ENCODE measurements at places on chromosomes 11 and 22. TPM values are rescaled to one million over a fixed set of nuclear protein-coding genes. Genes with fewer than 3 reads are reported as not detected.

Gene DNAJB7
- 0.21 TPM for polyA plus RNA-seq

GRCh38 chr11:70174547-70175235 is 28.4 kb upstream of the FADD start:
- H3K4me3 ChIP-seq, result no peak overlapping the region
- no peak for DNase-seq
- H3K27me3 ChIP-seq, result peaks cover 5% of the 10 kb centered on the region
- H3K36me3 ChIP-seq, result no peaks in the 10 kb centered on the region

DNA sequence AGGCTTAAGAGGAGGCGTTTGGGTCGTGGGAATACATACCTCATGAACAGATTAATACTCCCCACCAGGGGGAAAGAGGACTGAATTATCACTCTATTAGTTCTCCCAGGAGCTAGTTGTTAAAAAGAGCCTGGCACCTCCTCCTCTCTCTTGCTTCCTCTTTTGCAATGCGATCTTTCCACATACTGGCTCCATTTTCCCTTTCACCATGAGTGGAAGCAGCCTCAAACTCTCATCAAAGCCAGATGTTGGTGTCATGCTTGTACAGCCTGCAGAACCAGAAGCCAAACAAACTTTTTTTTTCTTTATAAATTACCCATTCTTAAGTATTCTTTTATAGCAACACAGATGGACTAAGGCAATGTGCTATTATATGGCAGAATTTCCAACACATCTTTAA is 258.5 kb downstream of the FAM76B start:
- H3K27ac ChIP-seq, result no peak overlapping the region
- H3K36me3 ChIP-seq, result no peaks in the 10 kb centered on the region
- H3K4me1 ChIP-seq, result no peaks in the 10 kb centered on the region

GRCh38 chr11:47137476-47137875 is 39.2 kb downstream of the ARFGAP2 start:
- H3K4me1 ChIP-seq, result no peaks in the 10 kb centered on the region
- no peak overlapping the region for H3K27ac ChIP-seq
- H3K4me3 ChIP-seq, result no peak overlapping the region
- no peak for DNase-seq
- H3K36me3 ChIP-seq, result peaks cover 12% of the 10 kb centered on the region

Gene BACE1
- 0.04 TPM for polyA plus RNA-seq

- peak overlapping the region; percentile 61 for H3K4me3 ChIP-seq
- peak overlapping the region; percentile 82 for H3K27ac ChIP-seq
These were observed 37.9 kb downstream of the CELF1 start for GRCh38 chr11:47514825-47515647.

GRCh38 chr11:71112990-71113389 is 139.4 kb downstream of the SHANK2 start:
- no peak overlapping the region for H3K27ac ChIP-seq
- no peaks in the 10 kb centered on the region for H3K4me1 ChIP-seq
- no peak for DNase-seq
- no peaks in the 10 kb centered on the region for H3K36me3 ChIP-seq
- peaks cover 5% of the 10 kb centered on the region for H3K27me3 ChIP-seq

DNA sequence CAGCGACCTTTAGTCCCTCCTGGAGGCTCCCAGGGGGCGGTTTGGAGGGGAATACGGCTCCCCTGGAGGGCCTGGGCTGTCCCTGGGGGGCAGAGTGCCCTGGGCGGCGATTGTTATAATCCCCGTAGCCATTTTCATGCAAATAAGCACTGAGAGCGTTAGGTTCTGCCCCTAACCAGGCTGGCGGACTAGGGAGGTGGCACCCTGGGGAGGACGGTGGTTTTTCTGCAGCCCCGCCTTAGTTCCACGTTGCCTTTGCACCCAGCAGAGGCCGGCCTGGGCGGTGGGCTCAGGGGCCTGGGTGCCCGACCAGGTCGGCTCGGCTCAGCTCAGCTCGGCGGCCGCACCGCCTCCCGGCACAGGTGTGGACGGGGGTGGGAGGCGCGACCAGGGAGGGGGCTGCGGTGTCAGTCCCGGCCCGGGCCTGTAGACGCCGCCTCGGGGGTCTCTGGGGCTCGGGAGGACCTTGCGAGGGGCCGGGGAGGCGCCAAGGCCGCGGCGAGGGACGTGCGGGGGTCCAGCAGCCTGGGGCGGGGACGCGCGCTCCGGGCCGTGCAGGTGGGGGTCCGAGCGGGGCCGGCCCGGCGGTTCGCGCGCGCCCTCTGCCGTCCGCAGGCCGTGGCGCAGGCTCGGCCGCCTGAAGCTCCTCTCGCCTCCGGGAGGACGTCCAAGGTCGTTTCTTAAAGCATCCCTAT is 2.3 kb upstream of the DUSP8 start:
- H3K27ac ChIP-seq, result peak overlapping the region; percentile 87
- peak overlapping the region; percentile 76 for H3K4me3 ChIP-seq
- peak; percentile 64 for DNase-seq
- peaks cover 5% of the 10 kb centered on the region for H3K4me1 ChIP-seq
- no peaks in the 10 kb centered on the region for H3K36me3 ChIP-seq

Gene PCNX3
- polyA plus RNA-seq, result 0.14 TPM

- no peak overlapping the region for H3K27ac ChIP-seq
- H3K36me3 ChIP-seq, result no peaks in the 10 kb centered on the region
- H3K27me3 ChIP-seq, result peaks cover 5% of the 10 kb centered on the region
- DNase-seq, result no peak
- H3K4me3 ChIP-seq, result no peak overlapping the region
These were observed 88.4 kb downstream of the CDKN1C start for GRCh38 chr11:2797121-2797711.

Gene BCO2
- 0.41 TPM for polyA plus RNA-seq

Gene CASP5
- not detected for polyA plus RNA-seq

Gene OR51E2
- not detected for polyA plus RNA-seq

Gene CYP2D6
- not detected for polyA plus RNA-seq

DNA sequence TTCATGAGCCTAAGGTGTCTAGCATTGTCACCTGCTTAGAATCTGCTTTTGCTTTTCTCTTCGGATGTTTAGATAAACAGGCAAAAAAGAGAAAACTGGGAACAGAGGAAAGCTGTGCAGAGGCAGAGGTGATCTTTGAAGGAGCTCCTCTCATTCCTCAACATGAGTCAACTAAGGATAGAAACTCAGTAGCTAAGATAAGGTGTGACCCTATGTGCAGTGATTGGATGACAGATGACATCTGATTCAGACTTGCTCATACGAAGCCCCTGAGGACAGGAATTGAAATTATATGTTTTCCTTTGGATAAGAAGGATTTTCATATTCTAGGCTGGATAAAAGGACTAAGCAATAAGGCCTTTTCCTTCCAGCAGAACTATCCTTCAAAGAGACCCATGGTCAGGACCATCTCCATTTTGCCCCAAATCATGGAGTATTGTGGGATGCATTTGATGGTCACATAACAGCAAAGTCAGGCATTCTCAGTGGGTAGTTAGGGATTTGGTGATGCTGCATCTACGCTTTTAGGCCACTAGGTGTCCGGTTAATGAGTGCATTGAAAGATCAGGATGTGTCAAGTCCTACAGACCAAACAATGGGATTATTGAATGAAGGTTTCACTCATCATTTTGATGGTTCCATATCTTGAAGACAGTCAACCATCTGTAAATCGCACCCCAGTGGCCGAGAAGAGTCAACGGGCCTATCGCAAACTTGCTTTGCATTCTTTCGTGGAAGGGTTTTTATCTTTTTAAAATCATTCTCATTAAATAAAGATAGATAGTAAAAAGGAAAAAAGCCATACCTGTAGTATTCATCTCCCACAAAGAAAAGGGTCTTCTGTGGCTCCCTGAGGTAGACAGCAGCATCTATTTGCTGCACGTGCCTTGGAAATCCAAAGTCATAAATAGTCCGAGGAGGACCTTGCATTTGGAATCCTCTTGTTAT is 32.2 kb downstream of the MMP20 start:
- no peak overlapping the region for H3K27ac ChIP-seq
- H3K27me3 ChIP-seq, result peaks cover 3% of the 10 kb centered on the region
- no peak for DNase-seq
- no peaks in the 10 kb centered on the region for H3K36me3 ChIP-seq

- H3K4me1 ChIP-seq, result peaks cover 2% of the 10 kb centered on the region
- no peak for DNase-seq
- no peak overlapping the region for H3K4me3 ChIP-seq
- peaks cover 2% of the 10 kb centered on the region for H3K27me3 ChIP-seq
- H3K27ac ChIP-seq, result no peak overlapping the region
These were observed 6.0 kb upstream of the TMEM218 start for GRCh38 chr11:125117429-125117828.

- peaks cover 25% of the 10 kb centered on the region for H3K36me3 ChIP-seq
- H3K4me1 ChIP-seq, result peaks cover 16% of the 10 kb centered on the region
- no peak for DNase-seq
- H3K27ac ChIP-seq, result no peak overlapping the region
These were observed 36.3 kb downstream of the MRE11 start for GRCh38 chr11:94457118-94458029.

GRCh38 chr11:47002390-47002789 is 65.8 kb downstream of the CSTPP1 start:
- no peak for DNase-seq
- no peak overlapping the region for H3K4me3 ChIP-seq
- peaks cover 2% of the 10 kb centered on the region for H3K4me1 ChIP-seq
- H3K27ac ChIP-seq, result no peak overlapping the region

GRCh38 chr11:86374586-86374985 is at the start of gene CCDC81:
CCDC81 (plus strand) TSS chr11:86374887; CDS start chr11:86375164, 277 bp downstream.
- no peak within 1 kb of the TSS for H3K4me3 ChIP-seq
- H3K4me1 ChIP-seq, result no peaks in the 10 kb centered on the region
- DNase-seq, result no peak
- H3K27me3 ChIP-seq, result peaks cover under 1% of the 10 kb centered on the region

Gene ZNF280A
- not detected for polyA plus RNA-seq

GRCh38 chr11:118663902-118664301 is 15.5 kb downstream of the TREH start:
- H3K4me1 ChIP-seq, result no peaks in the 10 kb centered on the region
- H3K27ac ChIP-seq, result no peak overlapping the region
- peaks cover 2% of the 10 kb centered on the region for H3K27me3 ChIP-seq
- DNase-seq, result no peak
- no peak overlapping the region for H3K4me3 ChIP-seq
- no peaks in the 10 kb centered on the region for H3K36me3 ChIP-seq

- H3K4me1 ChIP-seq, result no peaks in the 10 kb centered on the region
- no peak overlapping the region for H3K4me3 ChIP-seq
- DNase-seq, result peak; percentile 24
- H3K36me3 ChIP-seq, result peaks cover 57% of the 10 kb centered on the region
- no peaks in the 10 kb centered on the region for H3K27me3 ChIP-seq
These were observed 65.5 kb downstream of the AAMDC start for GRCh38 chr11:77886401-77886800.

DNA sequence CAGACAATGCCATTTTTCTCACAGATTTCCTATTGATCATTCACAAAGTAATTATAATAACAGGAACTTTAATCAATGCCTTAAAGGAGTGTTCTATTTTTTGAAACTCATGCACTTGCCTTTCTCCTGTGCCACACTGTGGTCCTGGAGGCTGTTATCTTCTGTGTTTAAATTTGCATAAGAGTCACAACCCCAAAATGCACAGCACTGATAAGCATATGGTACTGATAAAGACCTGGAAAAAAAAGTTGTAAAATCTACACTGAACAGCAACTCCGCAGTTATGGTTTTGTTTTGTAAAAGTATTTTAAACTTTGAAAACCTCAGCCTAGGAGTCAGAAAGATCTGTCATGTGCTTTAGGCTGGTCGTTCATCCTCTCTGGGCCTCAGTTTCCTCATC is 9.1 kb upstream of the CCDC34 start:
- no peak overlapping the region for H3K27ac ChIP-seq
- H3K36me3 ChIP-seq, result no peaks in the 10 kb centered on the region
- no peak for DNase-seq
- H3K4me1 ChIP-seq, result no peaks in the 10 kb centered on the region

- H3K4me1 ChIP-seq, result peaks cover 84% of the 10 kb centered on the region
- peak overlapping the region; percentile 82 for H3K4me3 ChIP-seq
- H3K36me3 ChIP-seq, result no peaks in the 10 kb centered on the region
- DNase-seq, result peak; percentile 75
These were observed 6.3 kb upstream of the SH3BP1 start for GRCh38 chr22:37633089-37633624.

Gene MYO7A
- not detected for polyA plus RNA-seq

- H3K4me3 ChIP-seq, result no peak overlapping the region
- no peak for DNase-seq
- no peak overlapping the region for H3K27ac ChIP-seq
- H3K36me3 ChIP-seq, result peaks cover 4% of the 10 kb centered on the region
- H3K27me3 ChIP-seq, result no peaks in the 10 kb centered on the region
- H3K4me1 ChIP-seq, result peaks cover 31% of the 10 kb centered on the region
These were observed 24.7 kb downstream of the PLEKHA7 start for GRCh38 chr11:16989554-16989953.

- H3K27ac ChIP-seq, result no peak overlapping the region
- DNase-seq, result no peak
- no peak overlapping the region for H3K4me3 ChIP-seq
- H3K36me3 ChIP-seq, result peaks cover 3% of the 10 kb centered on the region
- peaks cover 2% of the 10 kb centered on the region for H3K27me3 ChIP-seq
- no peaks in the 10 kb centered on the region for H3K4me1 ChIP-seq
These were observed 149.8 kb downstream of the CCDC34 start for GRCh38 chr11:27213232-27213660.

- no peaks in the 10 kb centered on the region for H3K27me3 ChIP-seq
- H3K4me3 ChIP-seq, result no peak overlapping the region
- DNase-seq, result no peak
- no peaks in the 10 kb centered on the region for H3K4me1 ChIP-seq
- no peak overlapping the region for H3K27ac ChIP-seq
These were observed 109.4 kb downstream of the GRIA4 start for GRCh38 chr11:105719073-105719822.

Gene NTM
- not detected for polyA plus RNA-seq

GRCh38 chr11:95723361-95723942 is 66.1 kb downstream of the FAM76B start:
- no peak overlapping the region for H3K4me3 ChIP-seq
- H3K27me3 ChIP-seq, result peaks cover 1% of the 10 kb centered on the region
- H3K36me3 ChIP-seq, result no peaks in the 10 kb centered on the region
- no peak for DNase-seq

DNA sequence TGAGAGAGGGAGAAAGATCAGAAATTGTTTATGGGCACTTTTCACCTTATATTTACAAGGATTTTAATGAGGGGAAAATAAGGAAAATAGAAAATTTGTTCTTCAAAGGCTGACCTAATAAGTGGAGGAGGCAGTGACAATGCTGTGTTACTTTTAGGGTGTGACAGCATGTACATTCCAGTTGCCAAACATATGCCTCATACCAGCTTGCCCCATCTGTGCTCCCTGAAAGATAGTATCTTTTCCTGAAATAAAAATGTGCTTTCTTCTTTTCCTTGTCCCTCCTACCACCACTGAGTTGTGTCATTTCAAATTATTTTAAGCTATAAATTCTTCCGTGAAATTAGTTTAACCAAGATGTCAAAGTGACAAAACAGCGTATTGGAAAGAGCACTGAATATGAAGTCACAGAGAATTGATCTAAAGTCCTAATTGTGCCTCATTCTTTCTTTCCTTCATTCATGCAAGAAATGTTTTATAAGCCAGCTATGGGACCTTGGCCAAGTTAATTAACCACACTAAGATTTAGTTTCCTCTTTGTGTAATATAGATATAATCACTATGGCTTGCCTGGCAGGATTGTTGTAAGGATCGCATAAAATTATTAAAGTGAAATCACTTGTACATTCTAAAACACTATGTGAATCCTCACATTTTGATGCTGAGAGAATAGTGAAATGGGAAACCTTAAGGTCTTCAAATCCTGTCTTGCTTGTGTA is 1307.5 kb upstream of the TENM4 start:
- no peak overlapping the region for H3K27ac ChIP-seq
- no peak for DNase-seq
- H3K27me3 ChIP-seq, result no peaks in the 10 kb centered on the region
- no peak overlapping the region for H3K4me3 ChIP-seq
- H3K4me1 ChIP-seq, result no peaks in the 10 kb centered on the region
- H3K36me3 ChIP-seq, result no peaks in the 10 kb centered on the region

Gene DMC1
- polyA plus RNA-seq, result 1.5 TPM

Gene CRKL
- 43.1 TPM for polyA plus RNA-seq

Gene PVALB
- polyA plus RNA-seq, result not detected

Gene OR5A1
- not detected for polyA plus RNA-seq

Gene OR2D2
- polyA plus RNA-seq, result not detected

Gene FBLN1
- polyA plus RNA-seq, result not detected
